ENCODE measurements at places on chromosomes 4 and X. TPM values are rescaled to one million over a fixed set of nuclear protein-coding genes. Genes with fewer than 3 reads are reported as not detected.

PAGE2 gene
- not detected for polyA plus RNA-seq

RBPJ gene
- 74.2 TPM for polyA plus RNA-seq

TMEM164 gene
- polyA plus RNA-seq: 37.9 TPM

CBR4 gene
- 41.4 TPM for polyA plus RNA-seq

FREM3 gene
- polyA plus RNA-seq: 0.10 TPM

PF4V1 gene
- 2.0 TPM for polyA plus RNA-seq

CLTRN gene
- polyA plus RNA-seq: 26.1 TPM

DCLK2 gene
- polyA plus RNA-seq: 11.3 TPM

OPHN1 gene
- 7.4 TPM for polyA plus RNA-seq

SPANXA1 gene
- not detected for polyA plus RNA-seq

- no peak for DNase-seq
Observed at GRCh38 chrX:47296766-47297365, 64.1 kb downstream of the USP11 start.

DNA sequence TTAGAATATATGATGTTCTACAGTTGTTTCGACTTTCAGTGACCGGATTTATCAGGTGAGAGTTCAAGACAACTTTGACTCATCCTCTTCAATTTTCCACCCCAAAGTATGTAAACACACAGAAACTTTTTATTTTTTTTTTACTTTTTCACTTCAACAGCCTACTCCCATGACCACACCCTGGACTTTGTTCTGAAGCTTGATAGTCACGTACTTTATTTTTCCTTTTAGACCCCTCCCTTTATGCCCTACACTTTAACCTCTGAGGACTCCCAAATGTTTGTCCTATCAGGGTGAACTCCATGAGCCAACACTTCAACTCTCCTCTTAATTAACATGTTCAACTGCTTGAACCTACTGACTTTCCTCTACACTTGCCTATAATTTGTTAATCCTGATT is 2.5 kb upstream of the DDX60 start:
- no peak for DNase-seq

GRCh38 chrX:69130439-69130838 is 34.8 kb downstream of the PJA1 start:
- DNase-seq: no peak

DNA sequence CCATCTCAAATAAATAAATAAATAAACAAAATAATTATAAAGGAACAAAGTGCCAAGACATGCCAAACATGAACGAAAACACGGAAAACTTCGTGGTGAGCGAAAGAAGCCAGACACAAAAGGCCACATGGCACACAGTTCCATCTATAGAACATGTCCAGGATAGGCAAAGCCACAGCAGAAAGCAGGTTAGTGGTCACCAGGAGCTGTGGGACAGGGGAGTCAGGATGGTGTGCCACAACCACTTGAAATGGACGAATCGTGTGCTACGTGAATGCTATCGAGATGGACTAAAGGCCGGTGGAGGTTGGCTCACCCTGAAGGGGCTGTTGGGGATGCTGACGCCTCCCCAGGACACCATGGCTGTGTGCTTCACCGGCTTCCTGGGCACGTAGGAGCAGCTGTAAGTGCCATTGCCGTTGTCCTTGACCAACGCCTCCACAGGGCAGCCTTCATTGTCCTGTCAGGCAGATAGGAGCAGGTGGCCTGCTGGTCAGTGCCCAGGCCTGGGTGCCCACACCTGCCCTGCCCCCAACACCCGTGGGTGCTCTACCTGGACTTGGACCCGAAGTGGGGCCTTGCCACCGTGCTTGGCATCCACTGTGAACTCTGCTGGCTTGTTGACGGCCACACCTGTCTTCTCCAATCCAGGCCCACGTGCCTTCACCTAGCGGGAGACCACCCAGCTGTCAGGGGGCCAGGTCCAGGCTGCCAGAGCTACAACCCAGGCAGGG is 10.6 kb downstream of the FLNA start:
- no peak for DNase-seq

GRCh38 chr4:7830747-7831146 is 108.9 kb downstream of the AFAP1 start:
- no peak for DNase-seq

DNA sequence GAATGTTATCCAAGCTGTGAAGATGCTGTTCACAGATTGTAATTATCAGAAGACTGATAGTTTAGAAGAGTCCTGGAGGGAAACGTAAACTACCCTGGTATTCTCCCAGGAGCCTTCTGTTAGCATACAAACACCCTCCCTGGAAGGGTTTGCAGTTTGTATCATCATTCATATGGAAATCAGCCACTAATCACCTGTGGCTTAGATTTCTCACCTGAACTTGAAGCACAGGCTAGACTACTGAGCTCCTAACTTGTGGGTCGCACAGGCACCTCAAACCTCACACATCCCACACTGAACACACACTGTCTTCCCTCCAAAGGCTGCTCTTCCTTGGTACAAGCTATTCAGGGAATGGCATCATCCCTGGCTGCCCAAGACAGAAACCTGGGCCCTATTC is 30.7 kb downstream of the SHISA3 start:
- no peak for DNase-seq

- no peak for DNase-seq
Observed at GRCh38 chr4:137997496-137997895, 244.7 kb downstream of the SLC7A11 start.

- DNase-seq: no peak
Observed at GRCh38 chr4:13888112-13888511, 260.6 kb upstream of the BOD1L1 start.

DNA sequence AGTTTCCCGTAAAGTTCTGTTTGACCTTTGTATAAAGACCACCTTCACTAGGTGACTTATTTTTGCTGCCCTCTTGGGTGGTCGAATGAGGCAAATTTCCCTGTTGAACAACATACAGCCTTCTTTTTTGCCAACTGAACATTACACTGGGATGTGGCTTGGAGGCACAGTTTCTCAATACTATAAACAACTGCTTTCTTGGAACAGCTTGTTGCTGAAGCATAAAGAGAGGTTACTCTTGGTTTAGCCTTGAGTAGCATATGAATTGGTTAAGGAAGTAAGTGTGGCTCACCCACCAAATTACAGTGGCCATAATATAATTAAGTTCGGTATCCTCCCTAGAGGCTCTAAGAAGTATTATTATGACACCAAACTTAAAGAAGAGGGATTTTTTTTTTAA is 40.0 kb downstream of the HHIP start:
- no peak for DNase-seq

DNA sequence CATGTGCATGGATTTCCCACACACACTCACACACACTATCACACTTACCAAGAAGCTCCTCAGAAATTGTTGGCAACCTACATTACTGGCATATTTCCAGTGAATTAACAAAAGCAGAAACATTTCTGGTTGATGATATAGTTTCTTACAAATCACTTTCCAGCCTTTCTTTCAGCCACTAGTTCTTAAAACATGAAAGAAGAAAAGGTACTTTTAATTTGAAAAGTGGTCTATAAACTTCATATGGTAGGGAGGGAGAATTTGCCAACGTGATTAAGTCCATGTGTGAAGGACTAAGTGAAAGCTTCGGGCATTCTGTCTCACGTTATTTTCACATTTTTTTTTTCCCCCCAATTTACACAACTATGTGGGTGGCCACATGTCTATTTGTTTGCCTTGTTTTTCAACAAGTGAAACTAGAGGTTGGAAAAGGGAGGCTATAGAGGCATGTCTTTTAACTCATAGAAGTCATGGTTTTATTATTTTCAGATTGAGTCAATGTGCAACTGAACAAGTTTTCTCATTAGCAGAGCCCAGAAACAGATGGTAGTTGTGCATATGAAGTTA is 832.1 kb upstream of the INTU start:
- DNase-seq: no peak

DNA sequence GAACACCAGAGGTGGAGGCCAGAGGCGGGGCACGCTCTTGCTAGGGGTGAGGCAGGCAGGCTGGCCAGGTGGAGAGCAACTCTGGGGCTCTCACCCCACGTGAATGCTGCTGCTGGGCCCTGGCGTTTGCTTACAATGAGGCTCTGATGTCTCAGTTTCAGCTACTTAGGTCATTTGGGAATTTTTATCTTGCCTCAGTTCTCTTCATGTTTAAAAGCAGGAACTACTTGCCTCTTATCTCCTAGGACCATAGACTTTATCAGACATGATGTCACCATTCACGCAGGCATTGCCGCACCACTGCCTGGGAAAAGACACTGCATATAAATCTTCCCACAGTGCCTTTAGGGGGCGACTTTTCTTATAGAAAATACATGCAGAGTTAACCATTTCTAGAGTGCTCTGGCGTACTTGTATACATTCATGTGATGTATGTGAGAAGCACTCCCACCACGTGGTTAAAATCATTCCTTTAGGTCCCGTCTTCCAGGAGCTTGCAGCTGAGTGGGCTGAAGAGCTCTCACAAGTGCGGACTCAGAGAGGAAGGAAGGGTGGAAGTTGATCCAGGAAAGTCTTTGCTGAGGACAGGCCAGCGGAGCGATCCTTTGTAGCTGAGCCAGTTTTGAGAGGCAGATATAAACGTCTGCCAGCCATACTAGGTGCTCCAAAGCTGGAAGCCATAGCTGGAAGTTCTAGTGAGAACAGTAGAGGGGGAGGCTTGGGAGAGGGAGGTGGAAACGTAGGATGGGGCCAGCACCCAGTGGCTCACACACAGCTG is 84.3 kb upstream of the CLDN34 start:
- DNase-seq: no peak

DNA sequence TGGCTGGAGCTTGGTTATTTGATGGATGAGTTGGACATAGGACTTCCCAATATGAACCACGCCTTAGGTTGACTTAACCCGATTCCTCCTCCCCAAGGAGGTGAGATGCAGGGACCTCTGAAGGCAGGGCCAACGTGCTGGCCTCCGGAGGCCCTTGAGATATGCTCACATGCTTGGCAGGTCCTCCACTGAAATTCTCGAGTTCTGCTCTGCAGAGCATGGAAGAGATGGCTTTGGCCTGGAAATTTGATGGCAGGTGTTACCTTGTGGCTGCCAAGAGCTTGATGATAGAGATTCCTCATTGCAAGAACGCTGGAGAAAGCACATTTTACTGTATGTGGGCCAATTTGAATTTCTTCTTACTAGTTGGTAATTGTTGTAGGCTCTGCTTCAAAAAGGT is 117.4 kb upstream of the LIMCH1 start:
- DNase-seq: no peak

- DNase-seq: no peak
Observed at GRCh38 chrX:154827194-154828015, 7.1 kb downstream of the SMIM9 start.

DNA sequence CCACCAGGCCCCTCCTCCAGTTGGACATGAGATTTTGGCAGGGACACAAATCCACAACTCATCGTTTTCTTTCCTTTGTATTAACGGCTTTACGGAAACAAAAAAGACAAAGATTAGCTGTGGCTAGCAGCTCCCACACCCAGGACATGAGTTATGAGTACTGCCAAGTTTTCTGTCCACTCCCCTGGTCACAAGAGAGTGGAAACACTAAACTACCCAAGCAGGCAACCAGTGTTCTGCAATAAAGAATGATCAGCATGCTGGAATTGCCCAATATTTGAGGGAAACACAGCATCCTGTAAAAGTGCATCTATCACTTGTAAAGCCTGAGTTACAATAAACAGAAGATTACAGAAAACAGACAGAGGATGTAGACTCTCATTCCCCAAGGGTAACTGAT is 358.4 kb downstream of the NLGN4X start:
- DNase-seq: no peak

GRCh38 chrX:6909396-6909795 is 238.1 kb upstream of the STS start:
- no peak for DNase-seq

- no peak for DNase-seq
Observed at GRCh38 chr4:148312956-148313490, 129.2 kb downstream of the NR3C2 start.

DNA sequence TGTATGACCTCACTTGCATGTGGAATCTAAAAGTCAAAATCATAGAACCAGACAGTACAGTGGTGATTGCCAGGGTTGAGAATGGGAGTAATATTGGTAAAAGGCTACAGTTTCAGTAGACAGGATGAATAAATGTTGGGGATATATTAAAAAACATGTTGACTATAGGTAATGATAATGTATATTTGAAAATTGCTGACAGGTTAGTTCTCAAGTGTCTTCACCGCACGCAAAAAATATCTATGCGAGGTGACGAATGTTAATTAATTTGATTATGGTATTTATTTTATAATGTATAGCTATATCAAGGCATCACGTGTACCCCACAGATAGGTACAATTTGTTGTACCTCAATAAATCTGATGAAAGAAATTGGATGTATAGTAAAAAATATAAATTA is 909.6 kb upstream of the NDST4 start:
- DNase-seq: no peak

DNA sequence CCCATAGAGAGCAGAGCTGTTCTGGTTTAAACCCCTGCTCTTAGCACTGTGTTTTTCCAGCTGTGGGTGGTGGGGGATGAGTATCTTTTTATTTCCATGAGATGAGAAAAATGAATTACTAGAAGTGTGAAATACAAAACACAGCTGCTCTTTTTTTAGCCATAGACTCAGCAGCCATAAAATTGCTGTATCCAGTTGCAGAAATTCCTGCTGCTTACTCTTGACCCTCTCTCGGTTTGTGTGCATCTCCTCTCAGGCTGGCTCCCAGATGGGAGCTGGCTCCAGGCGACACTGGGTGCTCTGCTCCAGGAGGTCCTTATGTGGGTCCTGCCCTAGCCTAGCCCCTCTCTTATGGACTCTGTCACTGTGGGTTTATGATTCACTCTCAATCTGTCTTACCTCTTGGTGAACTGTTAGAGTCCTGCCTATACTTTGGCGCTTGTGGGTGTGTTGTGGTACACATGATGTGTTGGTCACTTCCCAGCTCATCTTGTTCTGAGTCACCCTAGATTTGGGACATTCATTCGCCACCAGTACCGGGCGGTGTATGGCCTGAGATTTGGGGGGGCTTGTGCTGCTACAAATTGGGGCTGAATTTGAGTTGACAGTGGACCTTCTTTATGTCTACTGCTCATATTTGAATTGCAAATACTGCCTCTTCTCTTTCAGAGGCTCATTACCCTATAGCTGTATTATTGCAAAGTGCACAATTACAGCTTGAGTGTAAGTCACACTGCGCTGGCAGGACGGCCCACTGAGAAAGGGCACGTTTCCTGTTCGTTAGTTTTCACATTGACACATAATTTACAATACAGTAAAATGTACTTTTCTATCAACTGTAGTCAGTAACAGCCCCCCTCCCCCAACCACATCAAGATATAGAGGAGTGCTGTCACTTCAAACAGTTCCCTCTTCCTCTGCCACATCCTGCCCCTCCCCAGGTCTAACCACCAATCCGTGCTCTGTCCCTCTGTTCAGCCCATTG is 46.9 kb upstream of the MSANTD1 start:
- DNase-seq: peak; percentile 38

DNA sequence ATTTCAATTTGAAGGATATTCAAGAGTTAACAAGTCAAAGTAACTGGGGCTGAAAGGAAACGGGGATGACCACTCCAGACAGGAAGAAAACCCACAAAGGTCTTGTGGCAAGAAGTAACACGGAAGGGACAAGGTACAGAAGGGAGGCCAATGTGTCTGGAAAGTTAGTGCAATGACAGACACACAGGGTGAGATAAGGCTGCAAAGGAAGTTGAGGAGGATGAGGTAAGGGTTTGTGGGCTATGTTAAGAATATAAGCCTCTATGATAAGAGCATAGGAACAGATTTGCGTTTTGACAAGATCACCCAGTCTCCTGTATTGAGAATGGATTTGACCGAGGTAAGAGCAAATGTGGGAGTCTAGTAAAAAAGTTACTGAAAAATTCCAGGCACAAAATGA is 21.9 kb upstream of the EMCN start:
- no peak for DNase-seq

GRCh38 chrX:107171369-107172102 is 34.7 kb downstream of the NUP62CL start:
- DNase-seq: no peak

All from right renal cortex interstitium (tissue), 3 donors.